ENCODE measurements at places on chromosomes 12 and 14.

DNA sequence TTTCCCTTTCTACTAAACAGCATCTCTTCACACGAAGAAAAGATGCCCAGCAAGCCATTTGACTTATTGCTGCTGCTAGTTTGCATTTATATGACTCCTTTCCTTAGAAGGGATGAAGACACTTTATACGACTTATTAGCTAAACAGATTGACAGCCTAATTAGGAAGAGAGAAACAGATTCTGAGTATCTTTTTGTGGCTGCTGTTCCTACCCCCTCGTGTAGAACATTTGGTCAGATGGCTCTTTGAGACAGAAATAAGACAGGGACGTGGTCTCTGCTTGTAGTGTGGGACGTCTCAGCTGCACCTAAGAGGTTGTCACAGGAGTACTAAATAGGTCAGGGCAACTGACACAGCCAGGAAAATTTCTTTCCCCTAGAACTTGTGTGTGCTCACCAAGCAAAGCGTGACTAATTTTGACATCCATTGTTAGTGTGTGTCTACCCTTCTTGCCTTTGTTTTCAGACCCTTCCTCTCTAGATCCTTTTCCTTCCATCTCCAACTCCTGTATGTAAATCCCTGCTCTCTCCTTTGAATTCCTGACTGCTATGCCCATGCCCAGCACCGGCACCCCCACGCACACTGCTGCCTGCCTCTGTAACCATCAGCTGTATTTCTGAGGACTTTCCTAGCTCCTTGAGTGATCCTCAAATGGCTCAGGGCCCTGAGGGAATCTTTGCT lies 83.2 kb downstream of the DAD1 start:
- DNase-seq: peak; percentile 20

DNA sequence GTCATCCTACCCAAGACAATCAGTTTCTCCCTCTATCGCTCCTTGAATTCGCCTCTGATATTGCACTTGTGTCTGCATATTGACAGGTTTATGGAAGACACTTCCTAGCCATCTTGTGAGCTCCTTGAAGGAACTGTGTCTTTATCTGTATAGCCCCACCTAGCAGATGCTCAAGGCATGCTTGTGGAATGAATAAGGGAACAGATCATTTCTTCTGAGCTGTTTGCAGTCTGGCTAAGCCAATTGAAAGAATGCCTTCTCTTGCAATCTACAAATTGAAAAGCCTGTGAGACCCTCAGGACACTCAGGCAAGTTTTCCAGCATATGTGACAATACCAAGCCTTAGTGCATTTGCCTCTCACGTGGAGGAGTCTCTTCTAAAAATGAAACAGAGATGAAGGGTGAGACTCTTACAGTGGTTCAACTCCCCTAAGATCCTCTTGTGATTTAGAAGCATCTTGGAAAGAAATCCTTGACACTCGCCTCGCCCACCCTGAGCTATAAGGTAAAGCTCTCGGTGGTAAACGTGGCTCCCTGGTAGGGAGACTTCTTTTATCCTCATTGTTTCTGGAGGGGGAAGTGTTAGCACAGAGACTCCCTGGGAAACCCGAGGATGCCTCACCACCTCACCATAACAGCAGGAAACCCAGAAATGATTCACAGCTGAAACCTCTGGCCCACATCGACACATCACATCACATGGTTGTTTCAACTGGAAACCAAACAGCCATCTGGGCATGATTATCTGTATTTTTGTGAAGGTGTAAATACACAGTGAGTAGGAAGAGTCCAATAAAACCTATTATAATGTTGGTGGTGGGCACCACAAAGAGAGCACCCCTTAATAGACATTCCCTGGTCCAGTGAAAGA lies 112.3 kb upstream of the BCL2L14 start:
- DNase-seq: no peak

GRCh38 chr12:45660330-45660729 lies 69.2 kb upstream of the ARID2 start:
- no peak for DNase-seq

DNA sequence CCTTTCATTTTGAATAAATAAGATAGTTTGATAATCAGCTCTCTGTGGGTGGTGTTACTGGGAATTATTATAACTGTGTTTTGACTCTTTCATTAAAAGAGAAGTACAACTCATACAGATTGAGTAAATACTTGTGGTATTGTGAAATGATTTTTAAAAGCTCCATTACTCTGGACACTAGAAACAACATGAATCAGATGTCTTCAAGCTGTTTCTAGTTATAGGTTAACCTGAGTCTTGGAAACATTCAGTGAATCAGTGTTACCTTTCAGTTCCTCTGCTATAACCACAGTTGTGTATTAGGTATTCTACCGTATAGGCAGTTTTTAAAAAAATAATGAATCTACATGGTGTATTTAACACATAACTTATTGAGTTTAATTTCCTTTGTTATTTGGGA lies 128.4 kb upstream of the SSTR1 start:
- DNase-seq: peak; percentile 32

DNA sequence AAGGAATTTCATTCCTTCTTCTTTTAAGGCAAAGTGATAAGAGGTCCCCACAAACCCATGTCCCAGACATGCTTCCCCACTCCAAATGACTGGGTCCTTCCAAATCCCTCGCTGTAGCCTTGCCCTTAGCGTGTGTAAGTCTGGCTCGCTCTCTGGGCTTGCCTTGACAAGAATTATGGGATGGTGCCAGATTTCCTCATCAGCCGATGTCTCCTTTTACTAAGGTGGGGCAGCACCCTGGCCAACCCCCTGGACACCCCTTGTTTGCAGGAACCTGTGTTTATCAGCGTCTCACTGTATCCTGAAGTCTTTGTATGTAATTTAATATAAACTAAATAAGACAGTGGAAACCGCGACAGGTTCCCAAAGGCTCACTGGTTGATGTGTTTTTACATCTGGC lies 493.3 kb downstream of the EGLN3 start:
- DNase-seq: no peak

DNA sequence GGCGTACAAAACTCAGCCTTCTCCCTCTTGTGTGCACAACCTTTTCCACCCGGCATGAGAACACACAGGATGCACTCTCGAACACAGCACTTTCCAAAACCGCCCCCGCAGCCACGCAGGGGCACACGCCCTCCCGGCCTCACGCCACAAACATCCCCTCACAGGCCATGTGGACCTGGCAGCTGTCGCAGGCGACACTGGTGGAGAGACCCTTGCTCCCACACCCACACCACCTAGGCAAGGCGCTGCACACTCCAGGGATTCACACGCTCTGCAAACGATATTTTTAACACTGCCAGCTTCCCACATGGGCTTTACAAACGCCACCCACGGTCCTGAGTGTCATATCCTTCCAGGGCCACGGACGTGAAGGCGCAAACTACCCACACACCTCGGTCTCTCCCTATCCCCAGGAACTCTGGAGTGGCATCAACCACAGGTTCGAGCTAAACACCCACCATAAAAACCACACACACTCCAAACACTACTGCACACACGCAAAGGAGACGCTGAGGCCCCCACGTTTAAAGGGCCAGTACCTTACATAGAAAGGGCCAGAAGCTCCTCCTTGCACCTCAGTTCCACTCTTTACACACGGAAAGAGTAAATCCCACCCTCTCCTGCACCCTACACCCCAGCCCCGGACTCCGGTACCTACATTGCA lies 12.4 kb upstream of the ITGB7 start:
- peak; percentile 57 for DNase-seq

- no peak for DNase-seq
Observed at GRCh38 chr12:80794551-80794950, 77.8 kb downstream of the MYF5 start.

GRCh38 chr12:116303929-116304328 lies 26.4 kb upstream of the MED13L start:
- DNase-seq: no peak

All from small intestine (tissue), 16 donors.